ENCODE measurements at places on chromosomes 5 and 9. TPM values are rescaled to one million over a fixed set of nuclear protein-coding genes. Genes with fewer than 3 reads are reported as not detected.

SPATA31C1 gene
- not detected for total RNA-seq

CSF2 gene
- total RNA-seq: not detected

ST8SIA4 gene
- total RNA-seq: 1.8 TPM

DNA sequence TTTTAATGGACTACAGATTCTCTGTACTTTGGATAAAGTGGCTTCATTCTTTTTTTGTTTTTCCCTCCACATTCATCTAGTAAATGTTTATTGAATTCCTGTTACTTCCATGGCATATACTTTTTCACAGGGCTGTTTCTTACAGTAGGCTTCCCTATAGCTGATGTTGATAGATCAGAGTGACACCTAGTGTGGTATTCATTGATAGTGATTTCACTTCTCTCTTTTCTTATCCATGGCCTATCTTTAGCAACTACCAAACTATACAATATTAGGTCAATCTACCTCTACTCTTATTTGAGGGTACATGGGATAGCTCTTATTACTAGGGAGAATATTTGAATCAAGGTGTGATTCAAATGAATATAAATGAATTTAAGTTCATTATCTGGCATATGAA lies 35.8 kb downstream of the FSD1L start:
- no peaks in the 10 kb centered on the region for H3K4me1 ChIP-seq
- H3K4me3 ChIP-seq: no peak overlapping the region
- no peak for DNase-seq
- H3K27ac ChIP-seq: no peak overlapping the region
- H3K27me3 ChIP-seq: no peaks in the 10 kb centered on the region

Measured in tibial nerve (tissue), 4 donors.